Colonic mucosa (tissue), 4 donors: ENCODE measurements at places on chromosomes 5 and 9.

DNA sequence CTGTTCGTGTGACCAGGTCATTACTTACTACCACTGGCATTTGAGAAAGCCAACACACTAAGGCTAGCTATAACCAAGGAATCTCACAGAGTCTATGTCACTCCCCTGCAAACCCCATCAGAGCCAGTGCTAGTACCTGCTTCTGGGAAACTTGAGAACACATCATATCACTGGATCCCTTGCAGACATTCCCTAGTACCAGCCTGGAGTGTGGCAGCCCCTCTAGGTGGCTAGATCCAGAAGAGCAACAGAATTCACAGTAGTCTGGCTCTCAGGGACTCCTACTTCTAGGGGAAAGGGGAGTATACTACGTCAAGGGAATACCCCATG is 73.8 kb upstream of the RUSC2 start:
- DNase-seq = no peak

- no peak for DNase-seq
These were observed 63.7 kb downstream of the MLLT3 start for GRCh38 chr9:20558566-20559016.

- no peak for DNase-seq
These were observed 878 bp downstream of the HIGD2A start for GRCh38 chr5:176389135-176390123.

GRCh38 chr9:17135295-17136160 is 688 bp downstream of the CNTLN start:
- DNase-seq = peak; percentile 34

DNA sequence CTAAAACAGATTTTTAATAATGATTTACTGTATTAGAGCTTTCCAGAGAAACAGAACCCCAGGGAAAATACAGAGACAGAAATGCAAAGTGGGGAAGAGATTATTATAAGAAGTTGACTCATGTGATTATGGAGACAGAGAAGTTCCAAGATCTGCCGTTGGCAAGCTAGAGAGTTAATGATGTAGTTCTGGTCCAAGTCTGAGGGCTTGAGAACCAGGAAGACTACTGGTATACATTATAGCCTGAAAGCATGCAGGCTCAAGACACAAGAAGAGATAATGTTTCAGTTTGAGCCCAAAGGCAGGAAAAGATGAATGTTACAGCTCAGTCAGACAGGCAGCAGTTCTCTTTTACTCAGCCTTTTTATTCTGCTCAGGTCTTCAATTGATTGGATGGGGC is 98.8 kb upstream of the NFIL3 start:
- DNase-seq = no peak

DNA sequence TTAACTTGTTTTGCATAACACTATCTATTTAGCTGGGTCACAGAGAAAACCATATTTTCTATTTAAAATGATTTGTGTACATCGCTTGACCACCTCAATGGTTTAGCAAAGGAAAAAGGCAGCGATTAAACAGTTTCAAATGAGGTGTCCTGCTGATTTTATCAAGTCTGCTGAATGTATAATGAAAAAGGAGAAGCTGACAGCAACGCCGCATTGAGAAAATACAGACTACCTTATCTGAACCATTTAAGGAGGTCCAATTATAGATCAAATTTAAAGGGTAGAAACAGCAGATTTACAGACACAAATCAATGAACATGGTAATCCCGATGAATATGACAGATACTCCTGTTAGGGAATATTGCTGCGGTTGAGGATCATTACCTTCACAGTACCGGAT is 29.6 kb downstream of the PSMB7 start:
- no peak for DNase-seq

DNA sequence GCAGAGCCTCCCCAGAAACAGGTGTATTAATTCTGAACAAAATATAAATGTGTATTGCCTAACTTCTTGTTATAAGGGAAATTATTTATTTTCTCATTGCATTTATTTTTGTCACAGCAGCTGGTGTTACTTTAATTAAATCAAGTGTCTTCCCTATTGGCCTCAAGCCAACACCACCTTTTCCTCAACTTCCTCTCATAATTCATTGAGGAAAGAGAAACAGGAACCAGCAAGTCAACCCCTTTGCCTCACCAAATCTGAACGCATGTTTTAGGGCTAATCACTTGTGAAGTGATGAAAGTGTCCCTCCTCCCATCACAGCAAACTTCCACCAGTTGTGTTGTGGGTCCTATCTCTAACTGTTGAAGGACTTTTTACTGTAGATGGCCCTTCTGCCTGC is 73.1 kb downstream of the DIRAS2 start:
- no peak for DNase-seq

DNA sequence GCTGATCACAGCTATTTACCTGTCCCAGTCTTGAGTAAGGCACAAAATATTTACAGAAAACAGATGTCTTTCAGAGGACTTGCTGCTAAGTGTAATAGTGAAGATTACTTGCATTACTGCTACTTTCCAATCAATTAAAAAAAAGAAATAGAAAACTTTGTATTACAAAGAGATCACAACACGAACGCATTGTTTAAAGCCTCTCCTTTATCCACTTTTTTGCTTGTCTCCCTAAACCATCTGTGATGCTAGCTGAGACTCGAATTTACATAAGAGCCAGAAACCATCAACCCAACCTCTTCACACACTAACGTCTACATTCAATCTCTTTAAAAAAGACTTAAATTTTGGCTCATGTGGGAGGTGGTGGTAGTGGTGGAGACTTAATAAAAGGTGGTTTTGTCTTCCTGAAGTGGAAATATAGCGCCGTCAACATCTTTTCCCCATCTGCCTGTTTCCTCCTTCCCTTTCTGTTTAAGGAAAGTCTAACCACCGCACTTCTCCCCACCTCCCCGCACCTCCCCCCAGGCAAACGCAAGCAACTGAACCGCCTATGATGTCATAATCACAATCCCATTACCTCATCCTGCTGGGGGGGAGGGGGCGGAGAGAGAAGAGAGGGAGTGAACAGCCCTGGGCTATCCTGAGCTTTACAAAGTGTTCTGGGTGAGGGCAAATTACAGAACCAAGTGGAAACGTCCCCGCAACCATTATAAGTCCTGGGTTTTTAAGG is 948 bp upstream of the FAM53C start:
- DNase-seq = peak; percentile 81
